ENCODE measurements at places on chromosomes 13 and 19. TPM values are rescaled to one million over a fixed set of nuclear protein-coding genes. Genes with fewer than 3 reads are reported as not detected.
A peak's percentile ranks its signal among the peaks of the same experiment; 100 is the strongest.

DNA sequence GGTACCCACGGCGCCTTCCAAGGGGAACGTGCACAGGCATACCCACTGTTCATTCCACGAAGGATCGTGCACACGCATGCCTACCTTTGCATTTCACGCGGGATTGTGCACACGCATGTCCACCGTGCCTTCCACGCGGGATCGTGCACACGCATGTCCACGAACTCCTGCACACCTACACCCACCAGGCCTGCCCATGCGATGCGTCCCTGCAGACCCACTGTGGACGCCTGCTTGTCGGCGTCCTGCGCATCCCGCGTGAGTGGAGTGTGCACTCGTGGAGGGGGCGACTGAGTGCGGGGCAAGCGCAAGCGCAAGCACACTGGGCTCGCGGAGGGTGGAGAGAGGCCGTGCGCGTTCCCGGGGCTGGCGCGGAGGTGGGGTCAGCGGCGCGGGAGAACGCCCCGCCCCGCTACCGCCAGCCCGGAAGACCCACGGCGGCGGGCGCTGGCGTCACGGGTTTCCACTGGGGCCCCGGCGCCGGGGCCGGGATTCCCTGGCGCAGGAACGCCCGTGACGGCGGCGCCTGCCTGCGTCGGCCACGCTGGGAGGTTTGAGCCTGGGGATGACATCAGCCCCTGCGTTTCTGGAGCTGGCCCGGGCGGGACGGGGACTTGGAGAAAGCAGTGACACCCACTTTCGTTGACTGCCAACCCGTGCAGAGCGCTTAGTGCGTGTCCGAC lies 18.7 kb downstream of the GADD45B start:
- DNase-seq = no peak

- DNase-seq = no peak
These were observed 2.6 kb upstream of the MCEMP1 start for GRCh38 chr19:7674010-7675005.

DNA sequence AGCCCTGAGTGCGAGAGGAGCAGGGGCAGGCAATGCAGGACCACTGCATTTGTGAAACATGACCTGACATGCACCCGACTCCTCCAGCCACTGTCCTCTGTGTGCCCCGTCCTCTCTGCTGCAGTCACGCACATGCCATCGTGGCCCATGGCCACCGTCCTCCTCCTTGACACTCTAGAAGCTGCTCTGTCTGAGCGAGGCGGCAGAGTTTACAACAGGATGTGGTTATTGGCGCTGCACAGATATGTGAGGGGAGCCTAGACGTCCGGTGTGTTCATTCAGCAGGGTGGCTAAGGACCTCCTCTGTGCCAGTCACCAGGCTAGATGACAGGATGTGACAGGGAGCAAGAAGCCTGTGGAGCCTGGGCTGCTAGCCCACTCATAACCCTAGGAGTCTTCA lies 277.8 kb downstream of the FOXO1 start:
- DNase-seq = peak; percentile 28

DNA sequence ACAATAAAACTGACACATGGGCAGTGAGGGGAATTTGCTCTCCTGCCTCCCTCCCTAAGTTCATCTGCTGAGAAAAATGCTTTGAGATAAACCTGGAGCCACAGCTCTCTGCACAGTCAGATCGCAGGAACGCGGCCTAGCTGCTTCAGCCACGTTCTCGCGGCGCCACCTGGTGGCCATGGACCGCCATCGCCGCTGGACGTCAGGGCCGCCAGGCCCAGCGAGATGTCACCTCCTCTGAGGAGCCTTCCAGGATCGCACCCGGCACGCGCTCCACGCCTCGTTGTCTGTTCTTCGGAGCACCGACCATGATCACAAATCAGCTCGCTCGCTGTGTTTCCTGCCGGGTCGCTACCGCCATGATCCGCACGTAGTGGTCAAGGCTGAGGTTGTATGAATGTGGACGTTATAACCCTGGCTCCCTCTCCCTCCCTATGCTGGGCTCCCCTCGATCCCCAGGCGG lies 20.6 kb upstream of the USP29 start:
- peak; percentile 37 for DNase-seq

GRCh38 chr19:8849232-8849631 lies 17.1 kb downstream of the MBD3L1 start:
- DNase-seq = no peak

The RDH8 gene
- polyA plus RNA-seq = 0.14 TPM

The OR10H5 gene
- 0.05 TPM for polyA plus RNA-seq

The FGF21 gene
- polyA plus RNA-seq = 0.11 TPM

The CALR3 gene
- polyA plus RNA-seq = 0.09 TPM

All from thymus (tissue), 14 donors.